ENCODE measurements at places on chromosomes 13 and 19. TPM values are rescaled to one million over a fixed set of nuclear protein-coding genes. Genes with fewer than 3 reads are reported as not detected.
A peak's percentile ranks its signal among the peaks of the same experiment; 100 is the strongest.

DNA sequence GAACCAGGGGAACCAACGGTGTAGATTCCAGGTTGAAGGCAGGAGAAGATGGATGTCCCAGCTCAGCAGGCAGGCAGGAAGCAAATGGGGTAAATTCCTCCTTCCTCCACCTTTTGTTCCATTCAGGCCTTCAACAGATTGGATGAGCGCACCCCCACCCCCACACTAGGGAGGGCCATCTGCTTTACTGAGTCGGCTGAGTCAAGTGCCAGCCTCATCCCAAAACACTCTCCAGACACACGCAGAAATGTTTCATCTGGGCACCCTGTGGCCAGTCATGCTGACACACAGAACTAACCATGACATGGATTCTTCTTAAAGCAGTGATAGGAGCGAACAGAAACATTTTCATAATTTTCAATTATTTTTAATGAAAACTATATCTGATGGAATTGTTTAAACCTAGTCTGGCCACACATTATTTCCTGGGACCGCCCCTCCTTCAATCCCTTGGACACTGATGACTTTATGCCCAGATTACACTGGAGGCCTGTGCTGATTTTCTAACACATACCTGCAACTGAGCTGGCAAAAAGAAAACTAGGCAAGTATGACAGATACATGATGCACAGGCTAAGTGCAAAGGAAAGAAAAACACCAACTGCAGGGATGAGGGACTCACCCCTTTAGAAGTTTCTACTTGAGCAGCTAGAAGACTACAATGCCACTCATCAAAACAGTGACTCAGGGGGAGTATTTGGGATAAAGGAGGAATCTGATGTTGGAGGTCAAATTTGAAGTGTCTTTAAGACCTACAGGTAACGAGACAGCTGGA, 154.2 kb downstream of the TNFRSF19 start:
- no peaks in the 10 kb centered on the region for H3K27me3 ChIP-seq
- no peaks in the 10 kb centered on the region for H3K4me1 ChIP-seq
- no peaks in the 10 kb centered on the region for H3K36me3 ChIP-seq
- H3K4me3 ChIP-seq, result no peak overlapping the region
- DNase-seq, result no peak
- H3K27ac ChIP-seq, result no peak overlapping the region

The ZNF426 gene
- total RNA-seq, result 10.9 TPM

DNA sequence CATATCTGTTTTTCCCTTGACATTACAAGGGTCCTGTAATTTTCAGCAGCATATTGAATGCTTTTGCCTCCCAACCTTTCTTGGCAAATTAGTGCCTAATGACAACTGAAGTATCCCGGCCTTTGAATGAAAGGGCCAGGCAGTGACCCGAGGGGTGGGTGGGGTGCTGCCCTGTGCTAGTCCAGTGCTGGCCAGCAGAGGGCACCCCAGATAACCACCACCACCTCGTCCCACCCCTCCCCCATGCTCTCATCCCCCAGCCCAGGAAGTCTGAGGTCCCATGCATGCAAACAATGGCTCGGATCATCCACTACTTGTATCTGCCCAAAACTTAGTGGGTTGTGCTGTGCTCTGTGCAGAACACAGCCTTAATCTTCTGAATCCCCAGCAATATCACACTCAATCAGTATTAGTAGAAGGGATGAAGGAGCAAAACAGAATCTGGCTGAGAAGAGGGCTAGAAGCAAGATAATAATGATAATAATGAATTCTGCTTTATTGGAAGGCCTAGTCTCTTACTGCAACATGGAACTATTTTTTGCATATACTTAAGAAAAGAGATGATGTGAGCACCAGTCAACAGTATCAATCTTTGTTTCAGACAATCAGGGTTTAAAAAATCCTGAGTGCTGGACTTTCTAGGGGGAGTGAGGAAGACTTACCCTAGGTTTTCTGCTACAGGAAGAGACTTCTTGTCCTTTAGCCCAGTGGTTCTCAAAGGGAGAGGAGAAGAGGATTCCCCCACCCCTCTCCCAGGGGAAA, 3.8 kb downstream of the ATP12A start:
- peaks cover 31% of the 10 kb centered on the region for H3K4me1 ChIP-seq
- no peak overlapping the region for H3K4me3 ChIP-seq
- DNase-seq, result peak; percentile 84
- no peaks in the 10 kb centered on the region for H3K36me3 ChIP-seq
- peak overlapping the region; percentile 66 for H3K27ac ChIP-seq
- H3K27me3 ChIP-seq, result peaks cover 58% of the 10 kb centered on the region

- no peaks in the 10 kb centered on the region for H3K4me1 ChIP-seq
- H3K4me3 ChIP-seq, result no peak overlapping the region
- no peaks in the 10 kb centered on the region for H3K27me3 ChIP-seq
- no peak for DNase-seq
- no peaks in the 10 kb centered on the region for H3K36me3 ChIP-seq
- H3K27ac ChIP-seq, result no peak overlapping the region
Observed at GRCh38 chr13:88257706-88258105, 586.5 kb downstream of the SLITRK5 start.
